NCI-H1417 (cell line): ENCODE measurements at places on chromosomes 3 and 15.

- DNase-seq: no peak
Measured at GRCh38 chr3:179943117-179943880, 93.4 kb downstream of the PEX5L start.

DNA sequence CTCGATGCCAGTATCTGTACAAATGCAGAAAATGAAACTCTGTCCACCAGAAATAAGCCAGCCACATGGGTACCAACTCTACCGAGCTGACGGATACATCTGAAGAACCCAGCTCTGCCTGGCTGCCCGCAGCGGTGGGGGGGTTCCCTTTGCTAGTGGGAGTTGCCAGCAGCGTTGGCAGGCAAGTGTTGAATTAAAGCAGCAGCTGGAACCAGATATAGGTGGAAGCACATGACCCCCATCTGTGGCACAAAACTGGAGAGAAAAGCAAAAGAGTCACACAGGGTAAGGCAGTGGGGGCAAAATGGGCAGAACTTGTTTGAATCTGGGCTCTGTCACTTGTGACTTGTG, 17.9 kb downstream of the CRYGS start:
- DNase-seq: no peak

GRCh38 chr15:34644061-34644460, 60.6 kb upstream of the GOLGA8B start:
- DNase-seq: no peak

DNA sequence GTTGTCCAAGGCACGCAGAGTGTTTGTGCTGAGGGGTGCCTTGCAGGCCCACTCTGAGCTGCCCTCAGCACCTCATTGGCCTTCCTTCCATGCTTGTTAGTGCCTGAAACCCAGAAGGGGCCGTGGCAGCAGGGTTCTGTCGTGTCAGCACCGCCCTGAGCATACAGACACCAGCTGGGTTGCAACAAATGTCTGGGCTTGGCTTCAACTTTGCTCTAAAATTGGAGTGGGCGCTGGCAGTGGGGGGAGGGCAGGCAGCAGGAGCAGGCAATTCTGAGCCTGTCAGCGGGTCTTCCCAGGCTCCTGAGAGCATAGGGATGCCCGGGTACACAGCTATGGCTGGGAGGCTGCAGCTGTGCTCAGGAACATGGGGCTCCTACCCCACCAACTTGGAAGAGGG, 464.3 kb downstream of the EPHA3 start:
- DNase-seq: no peak

- no peak for DNase-seq
Measured at GRCh38 chr3:191065181-191065805, 133.7 kb upstream of the OSTN start.
